Stimulated activated CD8-positive, alpha-beta memory T cell treated with anti-CD3 and anti-CD28 coated beads, Interleukin-4, amount 100 ng/mL, for 4 hours (primary cell): ENCODE measurements at places on chromosomes 11 and 22.

DNA sequence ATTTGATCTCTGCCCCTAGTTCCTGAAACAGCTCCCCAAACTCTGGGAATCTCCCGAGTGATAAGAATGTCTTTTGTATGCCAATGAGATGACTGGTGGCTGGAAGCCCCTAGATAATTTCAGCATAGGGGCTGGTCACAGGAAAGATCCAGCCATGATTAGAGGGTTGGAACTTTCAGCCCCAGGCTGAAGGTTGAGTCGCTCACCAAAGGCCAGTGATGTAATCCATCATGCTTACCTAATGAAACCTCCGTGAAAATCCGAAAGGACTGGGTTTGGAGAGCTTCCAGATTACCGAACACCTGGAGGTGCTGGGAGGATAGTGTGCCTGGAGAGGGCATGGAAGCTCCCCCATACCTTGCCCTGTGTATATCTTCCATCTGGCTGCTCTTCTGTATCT, 26.0 kb downstream of the LRRC32 start:
- no peak for DNase-seq

DNA sequence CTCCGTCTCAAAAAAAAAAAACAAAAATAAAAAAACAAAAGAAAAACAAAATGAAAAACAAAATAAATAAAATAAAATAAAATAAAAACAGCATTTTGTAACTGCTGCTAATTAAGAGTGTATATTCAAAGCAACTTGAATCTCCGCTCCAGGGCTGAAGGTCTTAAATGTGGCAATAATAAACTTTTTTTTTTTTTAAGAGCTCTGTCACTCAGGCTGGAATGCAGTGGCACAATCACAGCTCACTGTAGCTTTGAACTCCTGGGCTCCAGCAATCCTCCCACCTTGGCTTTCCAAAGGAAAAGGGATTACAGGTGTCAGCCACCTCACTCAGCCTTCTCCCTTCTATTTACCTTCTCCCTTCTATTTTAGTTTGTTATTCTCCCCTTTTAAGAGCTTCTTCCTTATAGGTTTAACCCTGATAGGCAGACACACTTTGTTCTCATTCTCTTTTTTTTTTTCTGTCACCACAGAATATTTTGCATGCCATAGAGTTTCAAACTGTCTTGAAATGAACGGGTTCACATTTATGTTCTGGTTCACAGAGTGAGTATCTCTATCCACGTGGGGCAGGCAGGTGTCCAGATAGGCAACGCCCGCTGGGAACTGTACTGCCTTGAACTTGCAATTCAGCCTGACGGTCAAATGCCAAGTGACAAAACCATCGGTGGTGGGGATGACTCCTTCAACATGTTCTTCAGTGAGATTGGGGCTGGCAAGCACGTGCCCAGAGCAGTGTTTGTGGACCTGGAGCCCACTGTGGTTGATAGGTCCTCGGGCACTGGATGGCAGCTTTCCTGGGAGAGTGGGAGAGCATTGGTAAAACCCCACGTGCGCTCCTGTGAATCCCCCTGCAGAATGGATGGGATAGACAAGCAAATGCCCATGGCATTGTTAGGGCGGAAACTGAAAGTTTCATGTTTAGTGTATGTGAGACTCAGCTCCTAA, 19.4 kb downstream of the LRRC74B start:
- DNase-seq = no peak

GRCh38 chr22:46132830-46133587, 17.3 kb upstream of the PPARA start:
- DNase-seq = no peak

GRCh38 chr11:16956538-16957153, 57.6 kb downstream of the PLEKHA7 start:
- no peak for DNase-seq

- DNase-seq = no peak
Measured at GRCh38 chr11:2558397-2558796, 113.6 kb downstream of the KCNQ1 start.

DNA sequence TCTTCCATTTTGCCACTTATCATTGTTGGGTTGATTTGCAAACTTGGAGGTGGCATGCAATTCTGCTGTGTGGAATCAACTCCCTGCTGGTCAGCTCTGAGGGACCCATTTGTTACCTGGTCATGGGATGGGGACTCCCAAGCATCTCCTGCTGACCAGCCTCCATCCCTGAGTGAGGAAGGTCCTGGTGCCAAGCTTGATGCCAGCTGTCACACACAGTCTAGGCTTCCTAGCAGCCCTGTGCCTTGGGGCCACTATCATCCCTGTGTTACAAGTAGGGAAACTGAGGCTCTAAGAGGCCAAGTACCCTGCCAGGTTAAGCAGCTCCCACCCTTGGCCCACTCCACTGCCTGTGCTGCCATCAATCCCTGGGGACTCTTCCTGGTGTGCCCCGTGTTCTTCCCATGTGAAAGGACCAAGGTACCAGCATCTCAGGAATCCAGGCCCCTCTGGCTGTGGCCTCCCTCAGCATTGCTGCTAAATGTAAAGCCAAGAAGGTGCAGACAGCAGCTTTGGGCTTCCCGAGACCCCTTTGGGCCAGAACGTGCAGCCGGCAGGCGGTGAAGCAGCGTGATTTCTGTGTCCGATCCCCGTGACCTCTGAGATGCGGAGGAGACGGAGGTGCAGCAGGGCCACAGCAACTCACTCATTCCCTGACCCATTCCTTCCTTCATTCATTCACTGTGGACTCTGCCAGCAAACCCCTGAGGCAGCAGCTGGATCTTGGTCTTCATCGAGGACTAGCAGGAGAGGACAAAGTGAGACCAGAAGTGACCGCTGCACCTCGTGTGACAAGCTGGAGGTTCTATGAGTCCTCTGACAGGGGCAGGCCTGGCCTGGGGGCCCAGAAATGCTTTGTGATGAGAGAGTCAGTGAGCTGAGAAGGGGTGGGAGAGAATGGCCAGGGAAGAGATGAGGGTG, 49.7 kb downstream of the MYEOV start:
- DNase-seq = no peak

GRCh38 chr22:41367039-41367679, 14.6 kb upstream of the TEF start:
- no peak for DNase-seq

DNA sequence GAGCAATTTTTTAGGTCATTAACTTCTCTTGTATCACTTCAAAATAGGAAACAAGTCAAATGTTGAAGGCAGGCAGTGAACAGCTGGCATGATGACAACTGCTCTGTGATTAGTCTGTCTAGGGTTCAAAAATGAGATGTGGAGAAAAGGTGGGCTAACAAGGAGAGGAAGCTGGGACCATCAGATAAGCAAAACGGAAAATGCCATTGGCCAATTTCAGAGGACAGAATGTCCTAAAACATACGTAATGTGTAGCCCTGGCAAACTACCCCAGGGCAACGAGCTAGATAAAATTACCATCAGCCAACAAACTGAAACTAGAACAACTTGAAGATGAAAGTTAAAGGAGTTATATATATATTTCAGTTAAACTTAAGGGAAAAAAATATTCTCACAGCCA, 93.2 kb downstream of the RELT start:
- no peak for DNase-seq
